ENCODE measurements at places on chromosomes 6 and 20. TPM values are rescaled to one million over a fixed set of nuclear protein-coding genes. Genes with fewer than 3 reads are reported as not detected.

The SLC32A1 gene
- not detected for total RNA-seq

- H3K36me3 ChIP-seq, result no peaks in the 10 kb centered on the region
- no peak for DNase-seq
- peaks cover 22% of the 10 kb centered on the region for H3K27me3 ChIP-seq
- no peak within 1 kb of the TSS for H3K4me3 ChIP-seq
These were observed at the start of gene PROKR2 for GRCh38 chr20:5316188-5317158. PROKR2 (minus strand) TSS chr20:5316954; CDS start chr20:5314369, 2,585 bp downstream.

The EXOC2 gene
- 20.1 TPM for total RNA-seq

The KCNQ5 gene
- 24.5 TPM for total RNA-seq

- peaks cover 7% of the 10 kb centered on the region for H3K4me1 ChIP-seq
- no peaks in the 10 kb centered on the region for H3K36me3 ChIP-seq
- peaks cover 17% of the 10 kb centered on the region for H3K27me3 ChIP-seq
- H3K4me3 ChIP-seq, result no peak overlapping the region
- DNase-seq, result no peak
These were observed 530.4 kb downstream of the QKI start for GRCh38 chr6:163944897-163945296.

DNA sequence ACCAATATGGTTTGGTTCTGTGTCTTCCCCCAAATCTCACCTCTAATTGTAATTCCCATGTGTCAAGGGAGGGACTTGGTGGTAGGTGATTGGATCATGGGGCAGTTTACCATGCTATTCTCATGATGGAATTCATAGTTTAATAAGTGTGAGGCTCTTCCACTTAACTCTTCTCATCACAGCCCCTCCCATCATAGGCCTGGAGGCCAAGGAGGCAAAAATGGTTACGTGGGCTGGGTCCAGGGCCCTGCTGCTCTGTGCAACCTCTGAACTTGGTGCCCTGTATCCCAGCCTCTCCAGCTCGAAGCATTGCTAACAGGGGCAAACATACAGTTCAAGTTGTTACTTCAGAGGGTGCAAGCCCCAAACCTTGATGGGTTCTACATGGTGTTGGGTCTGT lies 232.7 kb downstream of the ADGRG6 start:
- peaks cover 4% of the 10 kb centered on the region for H3K27me3 ChIP-seq
- H3K4me3 ChIP-seq, result no peak overlapping the region
- H3K36me3 ChIP-seq, result peaks cover 10% of the 10 kb centered on the region
- no peak for DNase-seq

- no peak overlapping the region for H3K27ac ChIP-seq
- H3K27me3 ChIP-seq, result no peaks in the 10 kb centered on the region
- no peaks in the 10 kb centered on the region for H3K36me3 ChIP-seq
- no peak overlapping the region for H3K4me3 ChIP-seq
- peaks cover 67% of the 10 kb centered on the region for H3K4me1 ChIP-seq
These were observed 71.7 kb downstream of the FOXO3 start for GRCh38 chr6:108632441-108632840.

The OR2J3 gene
- total RNA-seq, result not detected

The C6orf15 gene
- total RNA-seq, result not detected

GRCh38 chr6:1475174-1475573 lies 85.8 kb downstream of the FOXF2 start:
- no peaks in the 10 kb centered on the region for H3K36me3 ChIP-seq
- no peak for DNase-seq
- H3K4me1 ChIP-seq, result peaks cover 42% of the 10 kb centered on the region
- H3K27me3 ChIP-seq, result peaks cover 2% of the 10 kb centered on the region
- H3K27ac ChIP-seq, result no peak overlapping the region

The CD24 gene
- 0.34 TPM for total RNA-seq

Measured in HFFc6 (cell line).